ENCODE measurements at places on chromosomes 5 and 9.

GRCh38 chr9:130999245-130999623 is 9.7 kb upstream of the LAMC3 start:
- DNase-seq = no peak

DNA sequence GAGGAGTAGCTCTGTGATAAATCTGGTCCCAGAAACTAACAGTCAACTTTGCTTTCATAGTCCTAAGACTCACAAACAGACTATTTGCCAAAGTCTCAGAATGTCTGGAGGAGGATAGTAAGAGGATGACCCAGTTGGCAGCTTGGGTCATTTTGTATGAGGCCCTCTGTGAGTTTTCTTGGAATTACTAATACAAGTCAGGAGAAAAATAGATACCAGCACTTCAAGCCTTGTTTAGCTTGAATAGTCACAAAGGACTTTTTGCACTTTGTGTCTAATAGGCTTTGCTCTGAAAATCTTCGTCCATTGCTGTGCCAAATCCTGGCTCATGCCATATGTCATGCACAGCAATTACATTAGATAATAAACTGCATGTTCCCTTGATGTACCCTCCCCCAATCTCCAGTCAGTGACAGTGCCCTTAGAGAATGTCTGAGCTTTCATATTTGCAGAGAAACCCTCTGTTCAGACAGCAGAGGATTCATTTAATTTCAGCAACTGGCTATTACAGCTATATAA is 612.8 kb downstream of the CSNK1G3 start:
- no peak for DNase-seq

DNA sequence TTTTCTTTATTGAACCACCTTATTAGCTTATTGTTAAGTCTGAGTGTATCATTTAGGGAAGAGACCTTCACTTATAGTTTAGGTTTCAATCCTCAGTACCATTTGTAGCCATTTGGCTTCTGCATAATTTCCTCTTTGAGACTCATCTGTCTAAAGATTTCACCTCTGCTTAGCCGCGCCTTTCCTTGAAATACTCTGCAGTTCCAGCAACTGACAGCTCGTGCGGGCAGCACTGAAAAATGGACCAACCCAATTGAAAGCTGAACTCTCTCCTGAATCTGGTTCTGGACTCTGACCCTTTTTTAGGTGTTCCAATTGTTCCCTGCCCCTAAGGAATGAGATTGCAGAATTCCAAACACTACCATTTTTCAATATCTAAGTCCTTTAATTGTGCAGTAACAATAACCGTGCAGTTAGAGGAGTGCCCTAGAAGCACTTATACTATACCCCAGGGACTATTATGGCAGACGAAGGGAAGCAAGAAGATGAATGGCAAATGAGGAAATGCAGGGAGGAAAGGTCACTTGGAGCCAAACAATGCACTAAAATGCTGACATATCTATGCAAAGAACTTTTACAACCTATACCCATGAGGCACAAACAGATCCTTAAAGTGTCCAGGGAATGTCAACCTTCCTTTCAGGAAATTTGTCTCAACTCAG is 50.1 kb upstream of the PDE4D start:
- DNase-seq = peak; percentile 63

- no peak for DNase-seq
Observed at GRCh38 chr5:158922816-158923215, 176.9 kb downstream of the EBF1 start.

DNA sequence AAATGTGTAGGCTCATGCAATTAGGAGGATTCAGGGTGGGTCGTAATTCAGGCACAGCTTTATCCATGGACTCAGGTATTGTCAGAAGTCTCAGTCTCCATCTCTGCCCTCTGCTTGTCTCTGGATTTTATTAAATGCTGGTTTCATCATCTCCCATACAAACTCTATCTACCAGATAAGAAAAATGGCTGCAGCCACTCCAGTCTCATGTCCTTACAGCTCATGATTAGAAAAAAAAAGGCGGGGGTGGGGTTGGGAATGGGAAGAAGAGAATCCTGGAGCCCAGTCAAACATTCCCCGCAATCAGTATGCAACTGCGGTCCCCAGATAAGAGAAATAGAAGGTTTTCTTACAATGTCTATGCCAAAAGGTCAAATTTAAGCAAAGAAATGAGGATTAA is 7.6 kb upstream of the FBXO38 start:
- no peak for DNase-seq

- DNase-seq = no peak
Observed at GRCh38 chr9:132556235-132556634, 26.2 kb upstream of the BARHL1 start.

DNA sequence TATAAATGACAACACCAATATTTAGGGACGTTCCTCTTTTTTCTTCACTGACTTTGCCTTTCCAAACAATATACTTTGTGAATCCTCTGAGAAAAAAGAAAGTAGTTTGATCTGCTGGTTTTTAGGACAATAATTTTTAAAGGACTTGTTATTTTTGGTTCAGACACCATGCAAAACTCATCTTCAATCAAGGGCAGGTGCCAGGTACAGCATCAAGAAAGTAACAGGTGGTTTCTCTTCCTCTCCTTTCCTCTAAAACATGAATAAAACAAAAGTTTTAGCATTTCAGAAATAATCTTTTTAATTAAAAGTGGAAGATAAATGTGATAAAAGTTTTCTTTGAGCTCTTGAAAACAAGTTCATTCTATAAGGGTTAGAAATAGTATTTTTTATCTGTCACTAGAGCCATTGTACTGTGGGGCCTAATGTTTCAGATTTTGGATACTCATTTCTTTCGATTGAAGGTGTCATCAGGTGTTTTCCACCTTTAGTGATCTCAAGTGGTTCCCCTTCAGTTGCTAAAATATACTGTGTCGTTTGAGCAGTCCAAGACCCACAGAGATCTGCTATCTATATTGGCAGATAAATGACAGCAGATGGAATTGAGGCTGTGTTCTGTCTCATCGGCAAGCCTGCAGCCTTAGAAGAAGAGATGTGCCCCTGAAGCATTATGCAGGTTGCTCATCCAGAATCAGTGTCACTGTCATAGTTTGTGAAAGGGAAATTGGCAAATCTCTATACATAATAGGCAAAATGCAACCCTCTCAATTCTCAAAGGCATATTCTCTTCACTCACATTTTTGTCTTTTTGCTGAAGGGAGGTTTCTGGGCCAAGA is 499.7 kb downstream of the PDE4D start:
- DNase-seq = no peak

DNA sequence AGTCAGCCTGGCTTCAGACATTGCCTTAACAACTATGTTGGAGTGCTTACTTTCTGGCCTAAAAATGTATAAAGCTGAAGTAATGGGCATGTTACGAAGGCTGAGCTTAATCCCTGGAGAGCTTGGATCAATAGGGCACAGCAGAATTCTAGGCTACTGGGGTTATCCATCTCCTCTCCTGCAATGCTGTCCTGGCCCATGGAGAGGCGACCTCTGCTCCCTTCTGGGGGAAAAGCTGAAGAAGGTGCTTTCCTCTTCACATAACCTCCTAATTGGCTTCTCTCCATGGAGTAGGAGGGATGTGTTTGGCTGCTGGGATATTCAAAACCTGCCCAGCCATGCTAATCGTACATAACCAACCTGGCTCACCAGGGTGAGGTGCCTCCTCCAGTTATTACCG is 403.5 kb downstream of the DMRT2 start:
- no peak for DNase-seq

- no peak for DNase-seq
Observed at GRCh38 chr9:15735083-15735857, 182.4 kb downstream of the CCDC171 start.

- DNase-seq = no peak
Observed at GRCh38 chr9:26325444-26325829, 567.2 kb downstream of the CAAP1 start.

- no peak for DNase-seq
Observed at GRCh38 chr9:129221979-129222635, 44.0 kb upstream of the IER5L start.

DNA sequence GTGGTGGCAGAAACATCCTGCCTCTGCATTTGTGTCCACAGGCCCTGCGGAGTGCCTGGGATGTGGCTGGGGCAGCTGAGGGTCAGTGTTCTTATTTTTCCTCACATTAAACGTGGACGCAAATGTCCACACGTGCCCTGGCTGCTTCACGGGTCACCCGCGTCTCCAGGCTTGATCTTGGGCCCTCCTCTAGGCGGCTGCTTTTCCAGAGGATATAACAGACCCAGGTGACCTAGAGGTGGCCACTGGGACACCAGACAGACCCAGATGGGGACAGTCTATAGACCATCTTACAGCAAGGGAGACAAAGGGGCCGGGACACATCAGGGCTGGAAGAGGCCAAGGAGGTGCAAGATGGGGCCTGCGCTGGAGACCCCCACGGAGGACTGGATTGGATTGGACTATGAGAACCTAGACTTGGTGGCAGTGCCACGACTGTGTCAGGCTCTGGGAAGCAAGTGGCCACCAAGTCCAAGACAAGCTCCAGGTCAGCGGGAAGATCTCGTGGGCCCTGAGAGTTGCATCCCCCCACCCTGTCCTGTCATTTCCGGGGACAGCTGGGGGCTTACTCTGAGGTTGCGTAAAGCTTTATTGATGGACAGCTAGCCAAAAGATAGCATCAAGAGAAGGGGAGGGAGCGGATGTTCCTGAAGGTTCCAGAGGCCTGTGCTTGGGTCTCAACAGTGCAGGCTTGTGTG is 6.9 kb downstream of the WNK2 start:
- DNase-seq = no peak
